ENCODE measurements at places on chromosomes 2 and 18. TPM values are rescaled to one million over a fixed set of nuclear protein-coding genes. Genes with fewer than 3 reads are reported as not detected.

RNF152 gene
- total RNA-seq: 24.4 TPM

DSEL gene
- 157 TPM for total RNA-seq

FLACC1 gene
- total RNA-seq: 1.3 TPM

PPP1R1C gene
- total RNA-seq: 0.50 TPM

CXCR1 gene
- total RNA-seq: not detected

SAG gene
- not detected for total RNA-seq

PRKAG3 gene
- 0.26 TPM for total RNA-seq

GRCh38 chr2:233980955-233981561, 63.9 kb downstream of the TRPM8 start:
- no peak for DNase-seq

GRCh38 chr2:236180831-236181453, 12.8 kb upstream of the GBX2 start:
- DNase-seq: peak; percentile 73

- peak; percentile 44 for DNase-seq
Observed at GRCh38 chr2:165868211-165868610, 74.2 kb upstream of the GALNT3 start.

DNA sequence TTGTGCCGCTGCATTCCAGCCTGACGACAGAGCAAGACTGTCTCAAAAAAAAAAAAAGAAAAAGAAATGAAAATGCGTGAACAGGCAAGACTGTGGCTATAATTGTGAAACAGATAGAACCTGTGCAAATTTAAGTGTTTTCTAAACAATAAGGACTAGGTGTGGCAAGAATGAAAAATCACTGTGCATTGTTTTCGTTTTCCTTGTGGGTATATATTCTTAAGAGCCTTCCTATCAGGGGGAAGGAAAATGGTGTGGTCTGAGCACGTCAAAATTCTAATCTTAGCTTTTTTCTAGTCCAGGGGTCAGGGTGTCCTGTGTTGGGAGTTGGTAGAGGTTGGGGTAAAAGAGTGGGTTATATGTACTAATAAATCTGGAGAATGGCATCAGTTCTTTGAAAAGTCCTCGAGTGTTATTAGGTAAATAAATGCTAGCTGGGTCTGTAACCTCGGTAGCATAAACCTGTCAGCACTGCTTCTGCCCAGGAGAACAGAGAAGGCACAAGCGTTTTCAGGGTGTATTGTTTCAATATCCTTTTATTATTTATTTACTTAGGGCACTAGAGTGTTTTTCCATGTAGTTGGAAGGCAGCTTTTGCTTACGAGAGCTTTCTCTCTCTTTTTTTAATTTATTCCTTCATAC, 11.6 kb downstream of the ATP6V1C2 start:
- no peak for DNase-seq

GRCh38 chr2:29583548-29584156, 337.7 kb downstream of the ALK start:
- no peak for DNase-seq

GRCh38 chr2:205463466-205464025, 218.8 kb upstream of the NRP2 start:
- no peak for DNase-seq

- DNase-seq: no peak
Observed at GRCh38 chr2:100647709-100648108, 84.9 kb downstream of the PDCL3 start.

DNA sequence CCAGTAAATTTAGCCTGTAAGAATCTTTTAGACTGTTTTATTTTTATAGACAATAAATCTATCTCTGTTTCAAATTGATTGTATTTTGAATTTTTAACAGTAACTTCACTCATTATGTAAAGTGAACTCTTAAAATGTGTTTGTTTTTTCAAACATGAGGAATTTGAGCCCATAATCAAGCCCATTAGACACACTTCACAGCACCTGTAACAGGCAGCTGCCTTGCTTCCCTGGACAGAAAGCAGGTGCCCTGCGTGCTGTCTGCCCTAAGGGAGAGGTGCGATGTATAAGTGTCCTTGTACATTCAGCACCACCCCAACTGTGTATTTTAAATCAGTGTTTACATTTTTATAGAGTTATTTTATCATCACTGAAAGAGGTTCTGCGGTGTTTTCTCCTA, 186.5 kb upstream of the TPO start:
- DNase-seq: no peak

- peak; percentile 90 for DNase-seq
Observed at GRCh38 chr2:101617188-101617587, 80.3 kb upstream of the MAP4K4 start.
